ENCODE measurements at places on chromosomes 5 and 9. TPM values are rescaled to one million over a fixed set of nuclear protein-coding genes. Genes with fewer than 3 reads are reported as not detected.

DNA sequence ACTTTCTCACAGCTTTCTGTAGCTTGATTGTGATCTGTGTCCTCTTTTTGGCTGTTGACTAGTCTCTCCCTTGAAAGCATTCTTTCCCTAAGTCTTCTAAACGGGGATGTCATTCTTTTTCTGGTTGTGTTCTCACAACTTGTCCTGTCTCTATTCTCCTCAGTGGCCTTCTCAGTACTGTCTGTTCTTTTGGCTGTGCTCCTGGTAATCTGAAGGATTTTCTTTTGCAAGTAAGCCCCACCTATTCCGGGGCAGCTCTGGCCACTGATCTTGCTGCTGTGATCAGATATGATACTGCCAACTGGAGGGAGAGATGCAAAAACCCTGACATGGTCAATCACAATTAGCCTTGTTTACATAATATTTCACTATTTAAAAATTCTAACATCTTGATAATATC lies 172.2 kb downstream of the CDC42SE2 start:
- no peaks in the 10 kb centered on the region for H3K4me1 ChIP-seq
- no peak for DNase-seq
- H3K27ac ChIP-seq = peak overlapping the region; percentile 7
- no peak overlapping the region for H3K4me3 ChIP-seq

GRCh38 chr5:1262381-1262780 lies 32.5 kb downstream of the TERT start:
- no peak overlapping the region for H3K27ac ChIP-seq
- H3K4me3 ChIP-seq = peak overlapping the region; percentile 4
- no peak for DNase-seq
- H3K27me3 ChIP-seq = peaks cover 6% of the 10 kb centered on the region

GRCh38 chr5:148846930-148847329 lies 20.5 kb downstream of the ADRB2 start:
- DNase-seq = no peak
- no peaks in the 10 kb centered on the region for H3K27me3 ChIP-seq
- no peak overlapping the region for H3K4me3 ChIP-seq
- H3K36me3 ChIP-seq = peaks cover 22% of the 10 kb centered on the region
- peaks cover 41% of the 10 kb centered on the region for H3K4me1 ChIP-seq

DNA sequence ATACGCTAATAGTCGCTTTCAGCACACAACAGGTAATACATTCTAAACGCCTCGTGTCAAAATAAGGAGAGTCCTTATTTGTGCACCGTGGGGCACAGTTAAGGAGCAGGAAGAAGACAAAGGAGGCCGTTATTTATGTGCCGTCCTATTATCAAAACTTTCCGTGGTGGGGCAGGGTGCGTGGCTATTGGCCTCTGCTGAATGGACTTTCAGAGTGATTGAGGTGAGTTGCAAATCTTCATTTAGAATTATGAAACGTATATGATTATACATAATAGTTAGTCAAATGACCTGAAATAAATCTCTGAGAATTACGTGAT lies 833 bp downstream of the C5orf24 start:
- peak overlapping the region; percentile 97 for H3K27ac ChIP-seq
- no peak for DNase-seq
- no peaks in the 10 kb centered on the region for H3K27me3 ChIP-seq
- peaks cover 21% of the 10 kb centered on the region for H3K4me1 ChIP-seq
- H3K36me3 ChIP-seq = no peaks in the 10 kb centered on the region

- no peaks in the 10 kb centered on the region for H3K36me3 ChIP-seq
- H3K27me3 ChIP-seq = no peaks in the 10 kb centered on the region
- no peak for DNase-seq
- no peak overlapping the region for H3K4me3 ChIP-seq
Measured at GRCh38 chr5:33261305-33261704, 179.5 kb upstream of the TARS1 start.

DNA sequence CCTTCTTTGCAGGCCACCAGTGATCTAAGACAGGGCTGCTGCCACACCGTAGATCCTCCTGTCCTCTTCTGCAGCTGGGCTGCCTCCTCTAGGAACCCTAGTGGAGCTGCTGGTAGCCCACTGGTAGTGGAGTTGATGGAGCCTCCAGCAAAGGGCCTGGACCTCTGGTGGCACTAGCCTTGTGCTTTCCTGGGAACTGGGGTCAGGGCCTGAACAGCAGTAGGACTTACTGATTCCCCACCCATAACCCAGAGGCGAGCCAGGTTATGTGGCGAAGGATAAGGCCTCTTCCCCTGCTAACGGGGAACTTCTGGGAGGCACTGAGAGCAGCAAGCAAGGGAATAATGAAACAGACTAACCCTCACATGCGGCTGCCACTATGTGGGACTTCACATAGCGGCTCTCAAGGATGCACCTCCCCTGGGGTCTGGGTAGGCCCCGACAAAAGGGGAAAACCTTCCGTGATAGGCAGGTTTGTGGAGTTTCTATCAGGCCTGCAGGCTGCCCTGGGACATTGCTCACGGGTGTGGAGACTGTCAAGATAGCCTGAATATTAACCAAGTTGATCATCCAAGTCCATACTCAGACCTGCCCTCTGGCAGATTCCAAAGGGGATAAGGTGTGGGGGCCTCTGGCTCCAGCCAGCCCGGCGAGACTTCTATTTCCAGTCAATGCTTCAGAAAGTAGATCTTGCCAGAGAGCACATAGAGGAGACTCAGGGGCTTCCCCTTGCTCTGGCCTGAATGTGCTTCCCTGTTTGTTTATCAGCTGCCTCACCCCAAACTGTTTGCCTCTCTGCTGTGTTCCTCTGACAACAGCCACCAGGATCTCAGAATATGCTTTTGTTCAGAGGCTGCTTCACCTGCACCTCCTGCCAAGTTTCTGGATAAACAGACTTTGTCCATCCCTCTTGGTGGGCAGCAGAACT lies 7.4 kb downstream of the SLC22A4 start:
- H3K27ac ChIP-seq = no peak overlapping the region
- no peak overlapping the region for H3K4me3 ChIP-seq
- peaks cover 22% of the 10 kb centered on the region for H3K36me3 ChIP-seq
- no peak for DNase-seq
- H3K4me1 ChIP-seq = no peaks in the 10 kb centered on the region

IL33 gene
- not detected for polyA plus RNA-seq

RAPGEF1 gene
- polyA plus RNA-seq = 21.1 TPM
